HuH-7 (cell line): ENCODE measurements at places on chromosomes 6 and 20.
A peak's percentile ranks its signal among the peaks of the same experiment; 100 is the strongest.

GRCh38 chr6:22466665-22467245, 102.6 kb upstream of the HDGFL1 start:
- peak; percentile 1 for DNase-seq

DNA sequence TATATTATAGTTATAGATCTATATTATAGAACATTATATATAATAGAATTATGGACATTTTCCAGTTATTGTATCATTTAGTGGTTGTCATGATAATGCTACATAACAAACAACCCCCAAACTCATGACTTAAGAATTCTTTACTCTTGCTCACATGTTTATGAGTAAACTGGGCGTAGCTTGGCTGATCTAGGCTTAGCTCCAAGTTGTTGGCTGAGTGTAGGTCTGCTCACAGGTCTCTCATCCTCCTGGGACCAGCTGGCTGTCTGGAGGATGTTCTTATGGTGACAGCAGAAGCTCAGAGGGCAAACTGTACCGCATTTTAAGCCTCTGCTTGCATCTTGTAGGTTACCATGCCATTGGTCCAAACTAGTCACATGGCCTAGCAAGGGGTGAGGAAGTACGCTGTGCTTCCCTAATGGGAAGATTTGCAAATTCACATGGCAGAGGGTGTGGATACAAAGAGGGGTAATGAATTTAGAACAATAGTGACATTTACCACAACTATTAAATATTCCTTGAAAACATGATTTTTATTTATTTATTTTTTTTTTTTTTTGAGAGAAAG, 34.2 kb downstream of the ARHGAP40 start:
- no peak for DNase-seq

DNA sequence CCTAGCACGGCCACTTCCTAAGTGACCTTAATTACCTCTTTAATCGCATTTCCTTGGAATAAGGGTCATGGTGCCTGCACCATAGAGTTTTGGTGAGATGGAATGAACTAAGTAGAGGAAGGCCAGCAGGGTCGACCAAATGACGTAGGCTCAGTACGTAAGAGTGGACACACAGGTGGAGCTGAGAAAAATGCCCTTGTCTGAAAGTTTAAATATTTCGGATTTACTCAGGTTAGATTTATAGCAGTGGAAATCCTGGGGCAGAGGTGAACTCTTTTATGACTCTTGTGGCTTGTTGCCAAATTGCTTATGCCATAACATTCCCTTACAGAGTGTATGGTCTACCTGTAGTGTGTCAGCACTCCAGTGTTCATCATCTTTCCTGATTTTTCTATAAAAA, 23.6 kb upstream of the BTBD3 start:
- peak; percentile 28 for DNase-seq

GRCh38 chr6:43454290-43454695, 1.1 kb downstream of the DLK2 start:
- no peak for DNase-seq

DNA sequence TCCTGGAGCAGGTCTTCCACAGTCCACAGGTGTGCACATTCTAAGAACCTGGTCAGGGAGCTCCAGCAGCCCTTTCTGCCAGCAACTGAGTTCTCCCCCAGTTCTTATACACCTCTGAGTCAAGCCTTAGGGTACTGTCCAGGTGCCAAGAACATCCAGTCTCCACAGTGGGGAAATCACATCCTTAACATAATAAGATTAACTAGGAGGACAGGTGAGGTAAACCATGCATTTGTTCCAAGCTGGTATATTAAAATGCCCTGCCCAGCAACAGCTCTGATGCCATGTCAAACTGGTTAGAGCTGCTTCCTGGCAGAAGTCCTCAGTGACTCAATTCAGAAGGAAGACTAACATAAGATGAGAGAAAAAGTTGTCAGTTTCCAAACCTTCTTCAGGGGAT, 303.9 kb upstream of the SGK1 start:
- no peak for DNase-seq

- DNase-seq: no peak
Measured at GRCh38 chr20:46826343-46826984, 68.2 kb upstream of the EYA2 start.

DNA sequence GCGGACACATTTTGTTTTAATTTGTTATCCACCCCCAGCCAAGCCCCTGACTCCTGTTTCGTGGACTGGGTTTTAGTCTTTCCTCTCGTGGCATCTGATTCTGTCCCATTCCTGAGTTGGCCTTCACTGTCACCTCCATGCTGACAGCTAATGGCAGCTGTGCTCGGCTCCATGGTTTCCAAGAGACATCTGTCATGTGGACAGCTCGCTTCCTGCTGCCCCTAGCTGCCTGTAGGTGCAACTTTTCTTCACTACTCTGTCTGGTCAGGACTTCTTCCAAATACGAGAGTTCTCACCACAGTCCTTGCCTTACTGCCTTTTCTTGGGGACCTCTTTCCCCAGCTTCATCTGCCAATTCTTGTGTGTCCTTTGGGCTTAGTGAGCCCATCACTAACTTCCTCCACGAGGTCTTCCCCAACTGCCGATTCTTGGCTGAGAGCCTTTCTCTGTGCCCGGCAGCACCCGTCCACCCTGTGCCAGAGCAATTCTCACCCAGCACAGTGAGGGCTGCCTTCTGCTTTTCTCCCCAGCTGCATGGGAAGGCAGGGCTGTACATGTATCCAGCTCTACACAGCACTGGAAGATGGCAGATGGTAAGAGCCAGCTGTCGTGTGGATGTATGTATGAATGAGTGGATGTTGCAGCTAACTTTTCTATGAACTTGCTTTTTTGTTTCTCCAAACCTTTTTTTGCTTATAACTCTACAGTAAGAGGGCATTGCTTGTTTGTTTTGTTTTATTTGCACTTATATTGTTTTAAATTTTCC, 140.4 kb downstream of the F13A1 start:
- DNase-seq: no peak

- DNase-seq: no peak
Measured at GRCh38 chr6:110979565-110980101, 2.2 kb upstream of the RPF2 start.

DNA sequence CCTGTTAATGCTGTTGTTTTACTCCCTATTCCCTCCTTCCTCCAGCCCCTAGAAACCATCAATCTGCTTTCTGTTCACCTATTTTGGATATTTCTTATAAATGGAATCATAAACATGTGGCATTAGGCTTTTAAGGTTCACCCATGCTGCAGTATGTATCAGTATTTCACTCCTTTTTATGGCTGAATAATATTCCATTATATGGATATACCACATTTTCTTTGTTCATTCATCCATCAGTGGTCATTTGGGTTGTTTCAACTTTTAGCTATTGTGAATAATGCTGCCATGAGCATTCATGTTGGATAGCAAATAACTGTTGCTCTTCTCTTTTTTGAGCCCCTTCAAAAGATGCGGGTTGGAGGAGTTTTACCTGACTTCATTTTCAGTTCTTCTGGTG, 89.2 kb downstream of the GCLC start:
- DNase-seq: no peak
